Chondrocyte (in vitro differentiated cells): ENCODE measurements at places on chromosomes 6 and 20. TPM values are rescaled to one million over a fixed set of nuclear protein-coding genes. Genes with fewer than 3 reads are reported as not detected.

C20orf141 gene
- not detected in 3 replicates for total RNA-seq

SNRPB gene
- total RNA-seq: 99.8 to 103 TPM (median 103 TPM) in 3 replicates

OTOR gene
- not detected in 3 replicates for total RNA-seq

COL9A3 gene
- total RNA-seq: 8.6 to 11.3 TPM (median 8.9 TPM) in 3 replicates

PRICKLE4 gene
- total RNA-seq: 3.1 to 5.9 TPM (median 3.6 TPM) in 3 replicates

FOXA2 gene
- not detected in 3 replicates for total RNA-seq

BMP5 gene
- not detected in 3 replicates for total RNA-seq

DNA sequence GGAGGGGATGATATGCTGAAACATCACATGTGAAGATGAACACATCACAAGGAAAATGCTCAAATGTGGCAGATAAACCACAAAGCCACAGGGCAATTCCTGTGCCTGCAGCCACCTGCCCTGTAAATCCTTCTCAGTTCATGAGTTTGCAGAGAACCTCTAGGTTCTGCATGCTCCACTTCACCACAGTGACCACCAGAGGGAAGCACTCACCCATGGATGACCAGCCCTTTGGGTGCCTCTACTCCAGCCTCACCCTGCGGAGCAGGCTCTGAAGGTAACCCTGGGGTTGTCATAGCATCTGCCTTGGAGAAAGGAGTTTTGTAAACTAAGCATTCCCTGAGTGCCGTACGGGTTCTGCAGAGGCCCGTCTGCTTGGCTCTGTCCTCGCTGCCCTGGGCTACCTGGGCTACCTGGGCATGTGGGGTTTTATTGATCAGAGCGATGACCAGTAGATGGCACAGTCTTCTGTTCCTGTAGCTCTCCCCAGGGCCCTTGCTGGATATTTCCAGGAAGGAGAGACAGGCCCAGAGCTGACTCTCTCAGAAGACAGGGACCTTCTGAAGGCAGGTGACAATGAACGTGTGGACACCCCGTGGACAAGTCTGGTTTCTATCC lies 31.7 kb upstream of the CST1 start:
- no peak overlapping the region for H3K27ac ChIP-seq
- H3K4me1 ChIP-seq: peaks cover 10% of the 10 kb centered on the region
- H3K27me3 ChIP-seq: peaks cover 14% of the 10 kb centered on the region

DNA sequence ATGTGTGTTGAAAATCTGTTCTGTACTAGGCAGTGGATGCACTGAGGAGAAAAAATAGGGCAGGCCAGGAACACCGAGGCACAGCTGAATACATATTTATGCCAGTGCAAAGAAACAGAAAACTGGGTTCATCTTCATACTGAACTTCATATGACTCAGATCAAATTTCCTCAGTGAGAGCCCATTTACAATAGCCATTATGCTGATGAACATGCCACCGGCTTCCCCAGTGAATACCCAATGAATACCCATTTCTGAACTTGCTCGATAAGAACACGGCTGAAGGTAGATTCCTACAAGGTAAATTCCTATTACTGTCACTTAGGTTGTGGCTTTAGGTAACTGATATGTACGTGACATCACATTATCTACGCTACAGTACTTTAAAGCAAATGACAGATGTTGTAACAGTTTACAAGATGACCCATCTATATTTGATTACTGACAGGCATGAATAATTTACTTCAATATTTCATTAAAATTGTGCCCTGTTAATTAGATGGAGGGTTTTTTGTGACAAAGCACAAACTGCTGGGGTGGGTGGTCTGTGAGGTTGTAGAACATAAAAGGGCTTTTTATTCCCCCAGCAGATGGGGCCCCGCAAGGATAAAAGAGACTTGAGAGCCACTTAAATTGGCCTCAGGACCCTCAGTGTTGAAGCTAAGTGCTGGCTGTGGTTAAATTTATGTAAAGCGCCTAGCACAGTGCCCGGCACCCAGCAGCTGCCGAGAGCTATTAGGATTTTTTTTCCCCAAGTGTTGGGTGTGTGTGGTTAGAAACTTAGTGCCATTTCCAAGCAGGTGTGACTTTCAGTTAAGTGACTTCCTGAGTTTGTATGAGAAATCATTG lies 264.5 kb downstream of the CD83 start:
- no peaks in the 10 kb centered on the region for H3K36me3 ChIP-seq
- no peak overlapping the region for H3K4me3 ChIP-seq
- no peaks in the 10 kb centered on the region for H3K4me1 ChIP-seq
- no peak for DNase-seq
- H3K27me3 ChIP-seq: peaks cover 39% of the 10 kb centered on the region
- H3K27ac ChIP-seq: no peak overlapping the region

DNA sequence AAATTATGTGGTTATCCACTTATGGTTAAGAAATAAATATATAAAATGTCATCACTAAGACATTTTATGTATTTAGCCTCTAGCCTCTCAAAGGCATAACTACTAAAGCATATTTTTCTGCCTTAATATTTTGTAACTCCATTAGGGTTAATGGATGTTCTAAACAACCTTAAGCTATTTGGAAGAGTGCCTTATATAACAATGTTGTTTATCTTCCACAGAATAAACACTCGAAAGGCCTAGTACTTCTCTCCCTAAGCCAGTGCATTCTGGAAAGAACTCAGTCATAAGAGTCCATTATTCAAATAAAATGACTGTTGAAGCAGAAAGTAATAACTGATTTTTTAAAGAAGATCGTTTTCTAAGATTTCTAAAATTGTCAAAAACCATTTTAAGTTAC lies 15.0 kb upstream of the PRIM2 start:
- DNase-seq: no peak
- H3K27ac ChIP-seq: no peak overlapping the region
- H3K4me1 ChIP-seq: peaks cover 55% of the 10 kb centered on the region
- no peak overlapping the region for H3K4me3 ChIP-seq
- no peaks in the 10 kb centered on the region for H3K27me3 ChIP-seq

DNA sequence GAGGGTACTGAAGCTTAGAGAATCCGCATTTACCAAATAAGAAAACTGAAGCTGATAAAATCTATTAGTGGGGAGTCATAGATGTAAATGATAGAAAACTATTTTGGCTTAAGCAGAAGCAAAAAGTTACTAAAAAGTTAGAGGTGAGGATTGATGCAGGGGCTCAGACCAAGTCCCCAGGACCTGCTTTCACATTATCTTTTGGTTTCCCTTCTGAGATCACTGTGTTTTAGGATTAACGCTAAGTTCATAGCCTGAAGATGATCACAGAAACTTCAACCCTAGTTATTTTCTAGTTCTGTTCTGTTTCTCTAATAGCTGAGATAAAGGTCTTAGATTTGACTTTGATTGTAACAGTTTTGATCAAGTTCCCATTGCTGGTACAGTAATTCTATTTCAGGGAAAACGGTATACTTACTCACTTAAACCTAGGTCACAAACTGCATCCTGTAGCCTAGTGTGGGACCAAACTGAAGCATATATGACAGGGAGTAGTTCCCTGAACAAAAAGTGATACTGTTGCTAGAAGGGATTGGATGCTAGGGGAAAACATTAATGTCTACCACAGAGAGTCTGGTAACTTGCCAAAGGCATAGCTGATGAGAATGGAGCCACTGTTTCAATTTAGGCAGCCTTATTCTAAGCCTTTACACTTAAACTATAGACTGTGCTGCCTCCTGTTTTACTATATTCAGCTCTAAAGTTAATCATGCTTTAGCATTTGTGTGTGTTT lies 13.1 kb downstream of the CYB5R4 start:
- peaks cover 34% of the 10 kb centered on the region for H3K4me1 ChIP-seq
- H3K27me3 ChIP-seq: no peaks in the 10 kb centered on the region

- DNase-seq: no peak
- no peak overlapping the region for H3K4me3 ChIP-seq
- peaks cover 21% of the 10 kb centered on the region for H3K36me3 ChIP-seq
- H3K4me1 ChIP-seq: peaks cover 3% of the 10 kb centered on the region
Observed at GRCh38 chr6:34414999-34415858, 10.6 kb downstream of the RPS10 start.

- no peak for DNase-seq
- peaks cover 38% of the 10 kb centered on the region for H3K36me3 ChIP-seq
- H3K4me3 ChIP-seq: no peak overlapping the region
- no peak overlapping the region for H3K27ac ChIP-seq
Observed at GRCh38 chr20:35490736-35491181, 35.4 kb downstream of the CEP250 start.

GRCh38 chr6:105892577-105893262 lies 193.4 kb upstream of the PRDM1 start:
- H3K36me3 ChIP-seq: no peaks in the 10 kb centered on the region
- no peak overlapping the region for H3K4me3 ChIP-seq
- peaks cover 8% of the 10 kb centered on the region for H3K27me3 ChIP-seq
- no peak for DNase-seq
- no peak overlapping the region for H3K27ac ChIP-seq

GRCh38 chr6:87261534-87261933 lies 60.9 kb upstream of the SMIM8 start:
- H3K4me3 ChIP-seq: no peak overlapping the region
- no peaks in the 10 kb centered on the region for H3K27me3 ChIP-seq
- H3K4me1 ChIP-seq: no peaks in the 10 kb centered on the region
- H3K27ac ChIP-seq: no peak overlapping the region
- DNase-seq: no peak

GRCh38 chr20:50338479-50339391 lies 148.1 kb downstream of the CEBPB start:
- H3K4me3 ChIP-seq: no peak overlapping the region
- H3K27ac ChIP-seq: no peak overlapping the region
- H3K27me3 ChIP-seq: no peaks in the 10 kb centered on the region
- H3K4me1 ChIP-seq: peaks cover 25% of the 10 kb centered on the region

- H3K36me3 ChIP-seq: no peaks in the 10 kb centered on the region
- H3K4me1 ChIP-seq: no peaks in the 10 kb centered on the region
- no peak for DNase-seq
- no peak overlapping the region for H3K27ac ChIP-seq
- H3K27me3 ChIP-seq: no peaks in the 10 kb centered on the region
Observed at GRCh38 chr20:54981175-54981574, 505.8 kb downstream of the DOK5 start.

GRCh38 chr6:41073968-41074691 lies 1.4 kb downstream of the NFYA start:
- H3K36me3 ChIP-seq: peaks cover 2% of the 10 kb centered on the region
- no peaks in the 10 kb centered on the region for H3K27me3 ChIP-seq
- H3K4me3 ChIP-seq: peak overlapping the region; percentile 90
- H3K4me1 ChIP-seq: peaks cover 43% of the 10 kb centered on the region
- H3K27ac ChIP-seq: peak overlapping the region; percentile 89

GRCh38 chr20:63915471-63915870 lies 20.5 kb downstream of the DNAJC5 start:
- H3K36me3 ChIP-seq: peaks cover 1% of the 10 kb centered on the region
- H3K27me3 ChIP-seq: no peaks in the 10 kb centered on the region
- peaks cover 24% of the 10 kb centered on the region for H3K4me1 ChIP-seq
- no peak overlapping the region for H3K27ac ChIP-seq

- no peak overlapping the region for H3K4me3 ChIP-seq
- DNase-seq: no peak
- no peaks in the 10 kb centered on the region for H3K4me1 ChIP-seq
- peaks cover 21% of the 10 kb centered on the region for H3K27me3 ChIP-seq
- H3K27ac ChIP-seq: no peak overlapping the region
Observed at GRCh38 chr6:169968541-169969270, 217.3 kb downstream of the ERMARD start.

- no peak overlapping the region for H3K27ac ChIP-seq
- H3K4me3 ChIP-seq: no peak overlapping the region
- peaks cover 6% of the 10 kb centered on the region for H3K4me1 ChIP-seq
- H3K36me3 ChIP-seq: peaks cover 39% of the 10 kb centered on the region
- H3K27me3 ChIP-seq: no peaks in the 10 kb centered on the region
- DNase-seq: no peak
Observed at GRCh38 chr6:127972815-127973214, 72.0 kb upstream of the THEMIS start.

GRCh38 chr6:91654357-91654756 lies 1067.5 kb upstream of the MAP3K7 start:
- DNase-seq: no peak
- H3K36me3 ChIP-seq: no peaks in the 10 kb centered on the region
- H3K4me1 ChIP-seq: peaks cover 10% of the 10 kb centered on the region

DNA sequence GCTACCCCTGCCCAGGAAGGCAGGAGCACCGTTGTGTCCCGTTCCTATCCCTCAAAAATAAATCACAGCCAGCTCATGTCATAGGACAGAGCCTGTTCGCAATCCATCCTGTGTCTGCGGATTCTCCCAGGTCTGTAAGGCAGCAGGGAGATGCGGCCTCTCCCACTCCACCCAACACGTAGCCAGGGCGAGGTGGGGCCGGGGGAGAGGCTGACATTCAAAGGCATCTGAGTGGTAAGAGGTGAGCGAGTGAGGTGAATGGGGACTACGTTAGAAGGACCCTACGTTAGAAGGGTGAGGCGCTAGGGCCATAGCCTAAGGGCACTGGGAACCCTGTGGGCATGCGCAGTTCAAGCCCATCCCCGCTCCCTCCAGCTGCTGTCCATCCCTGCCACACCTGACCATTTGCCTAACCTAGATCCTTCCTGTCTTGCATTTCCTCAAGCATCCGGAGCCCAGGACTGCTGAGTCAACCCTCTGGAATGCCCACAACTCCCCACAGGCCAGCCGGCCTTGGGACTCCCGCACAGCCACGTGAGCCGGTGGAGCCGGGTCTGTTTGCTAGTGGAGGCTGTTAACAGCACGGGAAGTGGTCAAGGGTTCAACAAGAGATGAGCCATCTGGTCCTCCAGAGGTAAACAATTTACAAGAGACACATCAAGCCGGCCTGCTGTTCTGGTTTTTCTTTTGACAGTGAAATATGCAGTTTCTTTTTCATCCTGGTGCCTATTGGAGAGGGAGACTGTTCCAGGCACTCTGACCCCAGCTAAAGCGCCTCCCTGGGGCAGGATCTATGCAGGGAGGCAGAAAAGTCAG lies 45.9 kb downstream of the RIPOR3 start:
- no peaks in the 10 kb centered on the region for H3K36me3 ChIP-seq
- no peaks in the 10 kb centered on the region for H3K27me3 ChIP-seq
- DNase-seq: no peak

GRCh38 chr6:64713175-64713574 lies 993.9 kb downstream of the EYS start:
- peaks cover 20% of the 10 kb centered on the region for H3K4me1 ChIP-seq
- no peak overlapping the region for H3K4me3 ChIP-seq
- no peaks in the 10 kb centered on the region for H3K36me3 ChIP-seq
- no peaks in the 10 kb centered on the region for H3K27me3 ChIP-seq
- DNase-seq: no peak
